ENCODE measurements at places on chromosomes 6 and 20.
A peak's percentile ranks its signal among the peaks of the same experiment; 100 is the strongest.

DNA sequence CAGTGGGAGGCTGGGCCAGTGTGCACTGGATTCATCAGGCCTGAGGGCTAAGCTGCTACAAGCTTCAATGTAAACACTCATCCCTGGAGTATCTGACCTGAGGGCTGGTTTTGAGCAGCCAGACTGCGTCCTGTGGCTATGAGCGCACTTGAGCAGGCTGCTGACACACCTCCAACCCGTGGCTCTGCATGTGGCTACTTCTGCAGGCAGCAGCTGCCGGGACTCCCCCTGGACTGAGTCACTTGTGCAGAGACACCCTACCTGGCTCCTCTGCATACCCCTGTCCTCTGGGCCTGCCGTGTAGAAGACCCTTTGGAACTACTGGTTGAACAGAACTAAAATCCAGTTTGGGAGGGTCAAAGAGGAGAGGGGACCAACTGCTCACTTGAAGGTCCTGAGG, 172.0 kb downstream of the SCP2D1 start:
- DNase-seq, result no peak

DNA sequence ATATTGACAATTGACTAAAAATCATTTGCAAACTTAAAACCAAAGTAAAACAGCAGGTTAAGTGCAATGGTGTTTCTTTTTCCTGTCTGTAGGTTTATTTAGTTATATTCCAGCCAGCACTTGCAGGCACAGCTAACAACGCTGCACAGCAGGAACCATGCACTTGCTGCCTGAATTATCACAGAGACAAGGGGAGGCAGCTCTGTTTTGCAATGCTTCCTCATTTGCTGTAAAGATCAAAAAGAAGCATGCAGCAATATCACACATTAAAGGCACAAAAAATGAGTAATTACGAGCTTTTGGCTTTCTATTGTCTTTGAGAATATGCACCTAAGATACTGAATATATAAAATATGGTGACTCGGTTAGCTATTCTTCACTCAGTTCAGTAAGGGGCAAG, 241.9 kb downstream of the EPHA7 start:
- DNase-seq, result no peak

GRCh38 chr6:130070792-130071191, 52.4 kb downstream of the L3MBTL3 start:
- DNase-seq, result no peak

DNA sequence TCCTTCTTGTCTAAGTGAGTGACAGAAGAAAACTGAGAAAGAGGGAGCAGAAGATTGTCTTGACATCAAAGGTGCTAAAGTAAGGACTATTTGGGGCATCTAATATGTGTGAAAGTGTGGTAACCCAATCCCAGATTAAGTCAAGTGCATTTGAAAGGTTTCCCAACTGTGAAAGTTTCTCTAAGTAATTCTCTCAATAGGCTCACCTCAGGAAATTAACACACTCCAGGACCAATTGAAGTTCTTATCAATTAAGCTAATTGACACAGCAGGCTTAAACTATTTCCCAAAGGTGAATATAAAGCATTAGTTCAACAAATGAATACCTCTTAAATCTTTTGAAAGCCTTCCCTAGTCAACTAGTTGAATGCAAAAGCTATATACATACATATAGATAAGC, 212.8 kb upstream of the FUT9 start:
- no peak for DNase-seq

GRCh38 chr20:63745961-63746731, 6.6 kb downstream of the SLC2A4RG start:
- DNase-seq, result no peak

- DNase-seq, result no peak
Measured at GRCh38 chr6:14614631-14615030, 497.1 kb downstream of the CD83 start.

DNA sequence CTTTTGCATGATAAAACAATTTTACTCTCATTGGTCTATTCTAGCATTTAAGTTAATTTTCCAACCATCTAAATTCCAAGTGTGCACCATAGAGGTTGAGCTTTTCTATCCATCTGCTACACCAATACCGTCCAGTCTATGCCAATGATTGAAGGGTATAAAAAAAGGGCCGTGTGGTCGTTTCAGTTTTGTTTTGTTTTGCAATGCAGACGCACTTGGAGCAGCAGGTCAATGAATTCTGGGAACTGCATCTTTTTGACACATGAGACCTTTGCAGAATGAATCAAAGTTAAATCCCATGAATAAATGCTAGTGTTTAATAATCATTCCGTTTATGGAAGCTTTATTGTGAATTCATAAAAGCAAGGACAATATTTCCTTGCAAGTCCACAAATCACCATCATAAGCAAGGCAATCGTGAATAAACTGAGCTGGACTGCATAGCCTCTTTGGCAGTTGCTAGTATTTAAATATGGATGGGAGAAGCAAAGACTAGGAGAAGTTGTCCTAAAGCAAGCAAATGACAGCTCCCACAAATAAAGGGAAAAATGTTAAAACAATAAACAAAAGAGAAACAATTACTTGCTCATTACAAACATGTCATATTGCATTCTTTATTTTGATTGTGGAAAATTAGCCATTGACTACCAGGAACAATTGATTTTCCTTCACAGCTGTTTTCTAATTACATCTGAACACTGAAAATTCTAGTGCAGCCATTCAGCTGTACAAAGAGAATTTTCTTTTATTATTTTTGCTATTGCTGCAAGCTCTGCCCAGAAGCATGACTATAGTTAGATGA, 649.7 kb upstream of the GJE1 start:
- DNase-seq, result peak; percentile 8

DNA sequence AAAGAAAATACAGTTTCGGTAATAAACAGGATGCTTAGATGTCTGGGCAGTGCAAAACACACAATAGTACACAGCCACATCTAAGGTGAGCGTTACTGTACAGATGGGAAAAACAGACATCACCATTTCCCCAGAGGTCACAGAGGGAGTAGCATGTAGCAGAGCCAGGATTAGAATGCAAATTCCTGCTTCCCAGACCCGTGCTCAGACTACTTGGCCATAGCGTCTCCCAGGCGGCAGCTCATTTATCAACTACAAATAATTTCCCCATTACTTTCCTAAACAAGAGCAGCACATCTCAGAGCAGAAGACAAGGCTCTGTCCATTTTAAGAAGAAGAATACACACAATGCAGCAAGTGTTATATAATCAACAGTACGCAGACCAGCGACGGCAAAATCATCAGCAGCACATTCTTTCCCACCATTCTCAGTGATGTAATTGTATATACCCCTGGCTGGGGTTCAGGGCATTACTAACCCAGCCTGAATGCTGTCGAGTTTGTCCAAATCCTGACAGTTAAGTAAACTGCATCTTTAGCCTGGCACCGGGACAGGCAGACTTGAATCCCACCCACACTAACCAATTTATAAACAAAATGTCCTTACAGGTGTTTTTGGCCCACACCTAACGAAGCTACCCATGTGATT, 61.9 kb downstream of the CNKSR3 start:
- peak; percentile 57 for DNase-seq

DNA sequence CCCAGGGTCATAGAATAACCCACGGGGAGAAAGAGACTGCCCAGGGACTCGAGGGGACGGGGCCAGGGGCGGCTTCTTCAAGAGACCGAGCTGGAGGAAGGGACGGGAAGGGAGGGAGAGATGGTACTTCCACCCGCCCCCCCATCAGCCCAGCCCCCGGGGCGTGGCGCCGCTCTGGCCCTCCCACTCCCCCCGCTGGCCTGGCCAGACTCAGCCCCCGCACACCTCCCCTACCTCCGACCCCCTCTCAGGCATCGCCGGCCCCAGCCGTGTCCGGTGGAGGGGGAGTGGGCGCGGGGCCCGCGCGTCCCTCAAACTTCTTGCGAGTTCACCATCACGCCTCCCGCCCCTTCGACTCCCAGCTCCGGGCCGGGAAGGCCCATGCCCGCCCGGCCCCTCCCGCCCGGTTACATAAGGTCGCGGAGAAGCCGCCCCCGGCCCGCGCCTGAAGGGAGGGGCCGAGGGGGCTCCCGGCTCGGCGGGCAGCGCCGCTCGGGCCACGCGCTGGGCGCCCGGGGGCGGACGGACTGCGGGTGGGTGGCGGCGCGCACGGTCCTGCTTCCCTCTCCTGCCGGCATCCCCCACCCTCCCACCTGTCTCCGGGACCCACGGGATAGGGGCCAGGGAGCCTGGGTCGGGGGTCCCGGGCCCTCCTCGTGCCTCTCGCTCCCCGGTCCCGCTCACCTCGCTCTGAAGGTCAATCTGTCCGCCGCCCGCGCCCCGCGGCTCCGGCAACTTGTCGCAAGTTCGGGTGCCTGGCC, 562 bp downstream of the TFEB start:
- DNase-seq, result peak; percentile 96

DNA sequence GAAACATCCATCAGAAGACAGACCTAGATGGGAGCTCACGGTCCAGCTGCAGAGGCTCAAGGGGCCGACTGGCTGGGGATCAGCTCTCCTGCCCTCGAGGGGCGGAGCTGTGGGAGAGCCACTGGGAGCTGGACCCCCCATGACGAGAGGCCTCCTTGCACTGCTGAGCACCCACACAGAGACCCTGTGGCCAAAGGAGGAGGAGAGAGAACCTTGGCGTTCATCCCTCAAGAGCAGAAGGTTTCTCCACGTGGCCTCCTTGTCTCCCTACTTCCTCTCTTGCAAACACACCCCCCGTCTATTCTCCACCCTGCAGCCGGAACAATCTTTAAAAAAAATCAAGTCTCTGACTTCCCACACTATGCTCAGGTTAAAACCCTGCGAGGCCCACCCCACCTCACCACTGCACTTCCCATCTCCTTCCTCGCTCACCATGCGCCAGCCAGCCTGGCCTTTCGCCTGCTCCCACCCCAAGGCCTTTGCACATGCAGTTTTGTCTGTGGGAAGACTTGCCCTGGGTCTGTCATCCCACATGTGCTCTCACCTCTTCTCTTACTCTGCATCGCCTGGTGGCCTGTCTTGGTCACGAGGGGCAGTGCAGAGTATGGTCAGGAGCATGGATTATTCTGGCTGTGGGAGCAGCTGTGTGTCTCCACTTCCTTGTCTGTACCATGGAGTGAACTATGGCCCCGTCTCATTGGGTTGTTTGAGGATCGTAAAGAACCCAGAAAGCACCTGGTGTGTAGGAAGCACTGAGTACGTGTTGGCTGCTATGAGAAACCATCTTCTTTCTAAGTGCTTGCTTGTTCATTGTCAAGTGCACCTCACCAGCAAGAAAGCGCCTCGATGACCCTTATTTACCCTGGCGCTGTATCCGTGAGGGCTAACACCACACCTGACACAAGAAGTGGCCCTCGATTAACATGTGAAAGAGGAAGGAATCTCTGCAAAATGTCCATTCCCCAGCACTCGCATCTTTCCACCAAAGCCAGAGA, 32.9 kb downstream of the PMEPA1 start:
- DNase-seq, result peak; percentile 35

GRCh38 chr6:157552081-157552747, 171.2 kb downstream of the ZDHHC14 start:
- no peak for DNase-seq

- DNase-seq, result no peak
Measured at GRCh38 chr20:9092113-9092512, 23.2 kb downstream of the PLCB4 start.

DNA sequence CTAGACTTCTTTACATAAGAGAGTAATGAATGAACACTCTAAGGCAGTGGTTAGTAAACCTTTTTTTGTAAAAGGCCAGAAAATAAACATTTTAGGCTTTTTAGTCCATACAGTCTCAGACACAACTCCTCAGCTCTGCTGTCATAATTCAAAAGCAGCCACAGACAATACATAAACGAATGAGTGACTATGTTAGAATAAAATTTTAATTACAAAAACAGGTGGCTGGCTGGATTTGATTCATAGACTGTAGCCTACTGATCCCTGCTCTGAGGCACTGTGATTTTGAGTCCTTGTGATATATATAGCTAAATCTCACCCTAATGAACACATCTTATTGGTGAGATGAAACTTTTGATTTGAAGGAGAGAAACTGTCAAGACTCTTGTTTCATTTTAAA, 155.1 kb downstream of the AIG1 start:
- no peak for DNase-seq

DNA sequence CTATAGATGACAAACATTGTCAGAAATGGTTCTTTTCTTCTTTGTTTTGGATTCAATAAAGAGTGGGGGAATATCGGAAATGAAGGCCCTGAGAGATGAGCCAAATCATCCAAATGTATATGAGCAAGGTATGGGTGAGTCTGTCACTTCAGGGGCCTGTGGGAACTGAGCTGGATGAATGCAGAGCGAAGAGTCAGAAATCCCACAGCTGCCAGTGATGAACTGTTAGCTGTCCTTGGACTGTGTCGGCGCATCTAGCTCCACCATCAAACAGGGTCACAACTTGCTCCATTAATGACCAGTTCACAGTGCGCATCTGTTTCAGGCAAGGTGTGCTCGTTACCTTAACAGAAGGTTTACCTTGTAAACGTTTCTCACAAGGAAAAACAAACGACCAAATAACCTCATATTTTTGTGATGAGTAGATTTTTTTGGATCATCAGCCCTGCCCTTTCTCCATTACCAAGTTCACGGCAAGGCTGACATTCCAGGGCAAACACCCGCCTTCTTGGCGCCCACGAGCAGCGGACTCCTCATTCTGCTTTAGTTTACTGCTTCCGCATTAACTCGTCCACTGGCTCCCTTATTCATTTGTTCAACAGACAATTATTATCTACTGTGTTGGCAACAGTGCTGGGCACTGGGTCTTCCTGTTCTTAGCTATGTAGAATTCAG, 15.0 kb upstream of the CCN6 start:
- DNase-seq, result no peak

GRCh38 chr6:10633216-10633615, 61.2 kb downstream of the C6orf52 start:
- no peak for DNase-seq

GRCh38 chr6:66849843-66850242, 1142.8 kb upstream of the EYS start:
- no peak for DNase-seq

- no peak for DNase-seq
Measured at GRCh38 chr6:78526432-78526831, 340.9 kb upstream of the IRAK1BP1 start.

GRCh38 chr6:6434151-6434550, 113.7 kb upstream of the F13A1 start:
- DNase-seq, result no peak

DNA sequence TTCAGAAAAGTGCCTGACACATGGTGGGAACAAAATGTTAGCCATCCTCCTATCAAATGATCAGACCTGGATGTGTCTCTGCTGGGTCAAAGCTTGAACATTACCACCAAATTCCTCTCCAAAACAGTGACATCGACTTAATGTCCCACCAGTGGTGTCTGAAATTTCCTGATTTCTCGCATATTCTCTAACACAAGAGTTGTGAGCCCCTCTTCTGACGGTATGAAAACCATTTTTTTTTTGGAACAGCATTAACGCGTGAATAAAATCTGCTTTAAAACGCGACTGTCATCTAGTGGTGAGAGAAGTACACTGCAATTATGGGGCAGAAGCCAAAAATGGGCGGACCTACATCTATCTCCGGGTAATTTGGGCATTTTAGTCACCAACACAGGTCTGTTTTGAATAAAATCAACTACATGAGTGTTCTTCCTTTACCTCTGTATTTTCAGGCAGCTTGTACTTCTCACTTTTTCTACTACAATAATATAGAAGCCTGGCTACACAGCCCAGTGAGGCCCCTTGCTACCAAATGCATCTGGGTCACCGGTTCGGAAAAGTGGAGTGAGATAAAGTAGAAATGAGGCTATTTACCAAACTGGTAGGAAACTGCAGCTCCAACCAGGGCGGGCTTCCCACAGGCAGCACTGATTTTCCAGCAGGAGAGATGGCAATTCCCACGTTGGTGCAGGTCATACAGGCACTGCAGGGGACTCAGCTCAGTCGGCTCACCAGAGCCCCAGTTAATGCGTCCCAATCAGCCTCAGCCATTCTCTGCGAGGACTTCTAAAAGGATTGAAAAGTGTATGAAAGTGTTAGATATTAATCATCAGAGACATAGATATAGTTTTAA, 27.4 kb downstream of the MGME1 start:
- DNase-seq, result peak; percentile 46
